ENCODE measurements at places on chromosomes 4 and X. TPM values are rescaled to one million over a fixed set of nuclear protein-coding genes. Genes with fewer than 3 reads are reported as not detected.
A peak's percentile ranks its signal among the peaks of the same experiment; 100 is the strongest.

AWAT2 gene
- total RNA-seq, result not detected

GRCh38 chrX:132778917-132779316, 179.5 kb downstream of the HS6ST2 start:
- no peak for DNase-seq
- no peak overlapping the region for H3K27ac ChIP-seq
- H3K36me3 ChIP-seq, result no peaks in the 10 kb centered on the region
- no peak overlapping the region for H3K4me3 ChIP-seq
- no peaks in the 10 kb centered on the region for H3K4me1 ChIP-seq

GRCh38 chr4:166662266-166662843, 571.9 kb downstream of the SPOCK3 start:
- no peaks in the 10 kb centered on the region for H3K36me3 ChIP-seq
- no peak for DNase-seq
- no peaks in the 10 kb centered on the region for H3K4me1 ChIP-seq
- H3K27me3 ChIP-seq, result no peaks in the 10 kb centered on the region

GRCh38 chrX:44922980-44923379, 50.0 kb downstream of the KDM6A start:
- H3K27me3 ChIP-seq, result no peaks in the 10 kb centered on the region
- peaks cover 6% of the 10 kb centered on the region for H3K4me1 ChIP-seq
- no peak overlapping the region for H3K4me3 ChIP-seq
- no peak for DNase-seq
- no peaks in the 10 kb centered on the region for H3K36me3 ChIP-seq

- H3K4me1 ChIP-seq, result peaks cover 46% of the 10 kb centered on the region
- DNase-seq, result no peak
- peaks cover 5% of the 10 kb centered on the region for H3K36me3 ChIP-seq
- no peak overlapping the region for H3K27ac ChIP-seq
These were observed 583.1 kb downstream of the INPP4B start for GRCh38 chr4:142262956-142263355.

GRCh38 chr4:177505171-177505615, 63.0 kb upstream of the AGA start:
- no peak for DNase-seq
- H3K27ac ChIP-seq, result no peak overlapping the region
- no peaks in the 10 kb centered on the region for H3K4me1 ChIP-seq
- no peak overlapping the region for H3K4me3 ChIP-seq
- H3K27me3 ChIP-seq, result no peaks in the 10 kb centered on the region
- H3K36me3 ChIP-seq, result no peaks in the 10 kb centered on the region

DNA sequence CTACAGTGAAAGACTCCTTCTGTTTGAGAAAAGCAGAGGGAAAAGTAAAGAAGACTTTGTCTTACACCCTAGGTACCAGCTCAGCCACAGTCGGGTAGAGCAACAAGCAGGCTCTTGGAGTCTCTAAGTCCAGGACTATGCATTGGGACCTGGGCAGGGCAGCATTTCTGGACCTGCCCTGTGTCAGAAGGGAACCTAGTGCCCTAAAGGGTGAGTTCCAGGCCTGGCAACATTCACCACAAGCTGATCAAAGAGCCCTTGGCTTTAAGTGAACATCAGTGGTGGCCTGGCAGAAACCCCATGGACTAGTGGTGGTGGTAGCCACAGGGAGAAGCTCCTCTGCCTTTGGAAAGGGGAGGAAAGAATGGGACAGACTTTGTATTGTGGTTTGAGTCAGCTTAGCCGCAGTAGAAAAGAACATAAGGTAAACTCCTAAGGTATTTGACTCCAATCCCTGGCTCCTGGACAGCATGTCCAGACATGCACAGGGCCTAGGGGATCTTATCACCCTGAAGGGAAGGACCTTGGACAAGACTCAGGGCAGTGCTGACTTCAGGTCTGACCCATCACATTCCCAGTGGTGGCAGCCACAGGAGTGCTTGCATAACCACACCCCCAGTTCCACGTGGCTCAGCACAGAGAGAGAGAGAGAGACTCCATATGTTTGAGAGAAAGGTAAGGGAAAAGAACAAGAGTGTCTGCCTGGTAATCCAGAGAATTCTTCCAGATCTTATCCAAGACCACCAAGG, 32.6 kb downstream of the CCDC158 start:
- no peak overlapping the region for H3K27ac ChIP-seq
- H3K4me1 ChIP-seq, result no peaks in the 10 kb centered on the region
- H3K4me3 ChIP-seq, result no peak overlapping the region
- no peak for DNase-seq

TBX22 gene
- not detected for total RNA-seq

DNA sequence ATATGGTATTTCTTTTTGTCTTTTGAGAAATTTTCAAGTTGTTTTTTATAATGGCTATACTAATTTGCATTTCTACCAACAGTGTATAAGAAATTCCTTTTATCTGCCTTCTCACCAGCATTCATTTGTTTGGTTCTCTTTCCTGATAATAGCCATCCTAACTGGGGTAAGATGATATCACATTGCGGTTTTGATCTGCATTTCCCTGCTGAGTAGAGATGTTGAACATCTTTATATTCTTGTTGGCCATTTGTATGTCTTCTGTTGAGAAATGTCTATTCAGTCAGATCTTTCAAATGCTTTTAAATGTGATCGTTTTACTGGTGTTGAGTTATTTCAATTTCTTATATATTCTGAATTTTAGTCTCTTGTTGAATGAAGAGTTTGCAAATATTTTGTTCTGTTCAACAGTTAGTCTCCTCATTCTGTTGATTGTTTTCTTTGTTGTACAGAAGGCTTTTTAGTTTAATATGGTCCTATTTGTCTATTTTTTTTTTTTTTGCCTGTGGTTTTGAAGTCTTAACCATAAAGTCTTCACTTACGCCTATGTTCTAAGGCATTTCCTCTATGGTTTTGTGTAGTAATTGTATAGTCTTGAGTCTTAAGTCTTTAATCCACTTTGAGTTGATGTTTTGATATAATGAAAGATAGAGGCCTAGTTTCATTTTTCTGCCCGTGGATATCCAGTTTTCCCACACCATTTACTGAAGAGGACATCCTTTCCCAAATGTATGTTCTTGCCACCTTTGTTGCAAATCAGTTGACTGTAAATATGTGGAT, 1566.9 kb downstream of the STIM2 start:
- no peak overlapping the region for H3K4me3 ChIP-seq
- no peak overlapping the region for H3K27ac ChIP-seq
- H3K27me3 ChIP-seq, result no peaks in the 10 kb centered on the region
- no peaks in the 10 kb centered on the region for H3K36me3 ChIP-seq

- no peak within 1 kb of the TSS for H3K4me3 ChIP-seq
- H3K27ac ChIP-seq, result peak within 1 kb of the TSS; percentile 55
These were observed at the start of gene FAM114A1 for GRCh38 chr4:38867478-38868058. Gene FAM114A1 (plus strand): TSS chr4:38867806. CDS start chr4:38878079, 10,273 bp downstream.

GSX2 gene
- total RNA-seq, result not detected

UTP14A gene
- total RNA-seq, result 66.8 TPM

EGFL6 gene
- total RNA-seq, result 0.59 TPM

CBR4 gene
- total RNA-seq, result 17.1 TPM

KCTD8 gene
- total RNA-seq, result not detected

- no peak overlapping the region for H3K27ac ChIP-seq
- H3K4me3 ChIP-seq, result no peak overlapping the region
- no peaks in the 10 kb centered on the region for H3K27me3 ChIP-seq
- H3K4me1 ChIP-seq, result no peaks in the 10 kb centered on the region
- no peaks in the 10 kb centered on the region for H3K36me3 ChIP-seq
These were observed 81.6 kb upstream of the ADGRA3 start for GRCh38 chr4:22597471-22597870.

All from CD8-positive, alpha-beta memory T cell (primary cell).